A172 (cell line): ENCODE measurements at places on chromosomes 2 and 18. TPM values are rescaled to one million over a fixed set of nuclear protein-coding genes. Genes with fewer than 3 reads are reported as not detected.

RAB6C gene
- not detected in 2 replicates for total RNA-seq

DES gene
- 30.0 and 34.5 TPM in 2 replicates for total RNA-seq

DNA sequence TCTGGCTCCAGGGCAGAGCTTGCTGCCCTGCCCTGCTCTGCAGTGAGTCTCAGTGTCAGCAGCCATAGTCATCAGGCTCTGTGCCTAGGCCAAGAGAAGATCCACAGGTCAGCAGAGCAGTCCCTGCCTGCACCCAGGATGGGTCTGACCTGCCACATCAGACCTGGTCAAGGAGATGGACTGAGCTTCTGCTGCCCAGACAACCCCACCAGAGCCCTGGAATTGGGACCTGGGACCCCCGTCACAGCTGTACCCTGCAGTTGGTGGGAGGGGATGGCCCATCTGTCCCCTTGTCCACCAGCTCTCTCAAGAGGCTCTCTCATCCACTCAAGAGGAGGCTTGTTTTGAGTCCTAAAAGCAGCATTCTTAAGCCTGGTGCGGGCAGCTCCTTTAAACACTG is 142.6 kb downstream of the TFCP2L1 start:
- DNase-seq = no peak

GRCh38 chr18:50994031-50994430 is 26.2 kb downstream of the ELAC1 start:
- DNase-seq = no peak

DNA sequence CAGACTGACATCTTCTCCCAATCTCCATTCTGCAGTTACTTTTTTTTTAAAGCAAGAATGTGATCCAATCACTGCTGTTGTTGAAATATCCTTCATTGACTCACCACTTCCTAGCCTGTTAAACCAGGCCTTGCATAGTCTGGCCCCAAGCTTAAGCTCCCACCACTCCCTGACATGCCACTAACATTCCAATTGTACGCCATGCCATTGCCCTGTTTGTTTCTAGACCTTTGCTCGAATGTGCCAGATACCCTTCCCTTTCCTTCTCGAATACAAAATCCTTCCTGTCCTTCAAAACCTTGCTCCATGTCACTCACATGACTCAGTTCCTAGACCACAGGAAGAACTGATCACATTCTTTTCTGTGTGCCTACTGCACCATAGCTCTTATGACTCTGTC is 224.2 kb downstream of the CYRIA start:
- no peak for DNase-seq

DNA sequence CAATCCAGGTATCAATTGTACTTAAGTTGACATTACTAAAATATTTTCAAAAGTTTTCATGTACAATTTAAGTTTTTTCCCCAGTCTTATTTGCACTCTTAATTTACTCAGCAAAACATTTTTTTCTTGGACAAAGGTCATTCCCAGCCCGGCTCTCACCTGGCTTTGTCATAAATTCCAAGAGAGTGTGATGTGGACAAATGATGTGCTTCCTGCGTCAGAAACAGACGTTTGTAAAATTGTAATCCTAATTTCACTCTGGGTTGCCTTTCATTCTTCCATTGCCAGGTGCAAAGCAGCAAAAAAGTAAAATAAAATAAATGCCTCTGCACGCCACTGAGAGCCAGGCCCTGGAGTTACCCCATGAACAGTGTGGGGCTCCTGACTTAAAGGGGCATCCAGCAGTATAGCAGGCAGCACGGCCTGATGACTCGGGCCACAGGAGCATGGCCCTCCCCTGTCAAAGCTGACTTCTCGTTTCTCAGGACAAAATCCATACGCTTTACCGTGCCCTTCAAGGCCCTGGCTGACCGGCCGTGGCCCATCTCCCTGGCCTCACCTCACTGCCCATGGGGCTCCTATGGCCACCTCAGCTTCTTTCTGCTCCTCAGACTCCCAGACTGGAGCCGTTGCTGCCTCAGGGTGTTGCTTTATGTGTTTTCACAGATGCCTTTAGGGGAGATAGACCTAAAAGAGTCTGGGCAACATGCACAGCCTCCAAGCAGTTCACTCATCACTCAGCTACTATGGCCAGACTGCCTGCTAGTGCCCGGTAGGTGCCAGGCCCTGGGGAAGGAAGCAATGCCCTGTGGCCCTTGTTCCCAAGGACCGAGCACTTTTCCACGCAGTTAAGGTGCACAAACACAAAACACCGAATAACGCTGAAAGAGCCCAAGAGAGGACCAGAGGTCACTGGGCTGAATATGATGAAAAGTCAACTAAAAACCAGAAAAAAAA is 7.6 kb upstream of the TMEM185B start:
- DNase-seq = no peak

DNA sequence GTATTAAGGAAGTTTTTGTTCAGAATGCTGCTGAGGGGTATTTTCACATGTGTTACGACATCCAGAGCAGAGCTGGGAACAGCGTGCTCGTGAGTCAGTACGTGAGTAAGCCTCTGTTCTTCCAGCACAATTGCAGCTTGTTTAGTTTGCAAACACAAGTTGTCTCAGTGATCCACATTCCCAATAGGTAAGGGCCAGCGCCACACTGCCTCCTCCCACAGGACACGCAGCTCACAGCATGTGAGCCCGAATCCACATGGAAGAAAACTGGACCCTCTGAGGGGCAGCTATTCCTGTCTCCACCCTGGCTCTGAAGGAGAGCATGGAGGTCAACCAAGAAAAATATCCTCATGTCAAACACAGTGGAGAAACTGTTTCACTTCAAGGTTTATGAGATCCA is 173.9 kb upstream of the PID1 start:
- peak; percentile 94 for DNase-seq

- DNase-seq = no peak
Observed at GRCh38 chr18:21934766-21935015, 194.1 kb downstream of the MIB1 start.

DNA sequence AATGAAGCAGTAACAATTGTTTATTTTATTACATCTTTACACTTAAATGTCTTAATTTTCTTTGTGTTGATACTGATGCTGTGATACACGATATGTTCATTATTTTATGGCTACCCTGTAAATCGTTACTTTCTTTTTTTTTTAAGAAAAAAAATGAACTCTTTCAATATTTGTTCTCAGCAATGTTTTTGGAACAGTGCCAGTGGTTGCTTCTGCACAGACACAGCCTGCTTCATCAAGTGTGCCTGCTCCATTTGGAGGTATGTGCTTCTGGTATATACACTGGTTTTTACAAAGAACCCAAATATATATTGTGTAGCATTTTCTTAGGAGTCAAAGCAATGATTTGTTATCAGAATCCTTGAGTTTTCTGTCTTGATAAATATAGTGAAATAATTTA is 62.2 kb upstream of the SCYGR2 start:
- DNase-seq = no peak

GRCh38 chr2:207202645-207203044 is 36.9 kb upstream of the KLF7 start:
- peak; percentile 58 for DNase-seq
